Right hindlimb (tissue), 1 donor: ENCODE measurements at places on chromosomes 12 and 14.

DNA sequence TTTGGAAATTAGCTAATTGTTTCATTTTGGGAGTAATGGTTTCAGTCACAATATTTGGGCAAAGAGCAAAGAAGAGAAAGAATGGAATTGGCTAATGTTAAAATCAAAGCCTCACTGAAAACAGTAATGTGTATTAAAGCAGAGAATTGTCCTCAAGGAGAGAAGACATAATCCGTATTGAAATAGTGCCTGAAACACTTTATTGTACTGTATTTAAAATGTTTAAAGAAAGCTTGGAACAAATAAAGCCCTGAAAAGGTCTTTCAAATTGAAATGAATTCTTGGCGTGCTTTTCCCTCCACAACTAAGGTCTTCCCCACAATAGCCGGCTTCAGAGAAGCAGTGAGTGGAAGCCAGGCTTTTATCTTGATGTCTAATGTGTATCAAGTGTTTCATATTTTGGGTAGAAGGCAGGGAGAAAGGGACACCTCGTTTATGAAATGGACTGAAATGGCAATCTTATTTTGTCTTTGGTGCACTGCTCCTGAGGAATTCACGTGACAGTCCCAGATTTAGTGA is 212.9 kb upstream of the CRY1 start:
- DNase-seq = no peak

DNA sequence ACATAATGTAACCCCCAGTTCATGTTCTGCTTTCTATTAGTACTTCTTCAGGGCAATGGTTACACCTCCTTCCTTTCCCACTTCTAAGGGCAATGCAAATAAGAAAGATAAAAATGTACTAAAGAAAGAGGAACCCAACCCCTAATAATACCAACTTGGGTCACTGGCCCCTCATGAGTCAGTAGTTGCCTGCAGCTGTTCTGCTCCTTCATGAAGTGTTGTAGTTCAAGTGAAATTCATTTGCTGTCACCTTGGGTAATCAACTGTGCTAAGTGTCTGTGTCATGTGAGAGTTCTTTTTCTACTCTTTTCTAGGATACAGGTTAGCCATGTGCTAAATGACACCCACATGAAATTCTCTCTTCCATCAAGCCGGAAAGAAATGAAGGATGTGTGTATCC is 91.8 kb downstream of the PLXNC1 start:
- no peak for DNase-seq

DNA sequence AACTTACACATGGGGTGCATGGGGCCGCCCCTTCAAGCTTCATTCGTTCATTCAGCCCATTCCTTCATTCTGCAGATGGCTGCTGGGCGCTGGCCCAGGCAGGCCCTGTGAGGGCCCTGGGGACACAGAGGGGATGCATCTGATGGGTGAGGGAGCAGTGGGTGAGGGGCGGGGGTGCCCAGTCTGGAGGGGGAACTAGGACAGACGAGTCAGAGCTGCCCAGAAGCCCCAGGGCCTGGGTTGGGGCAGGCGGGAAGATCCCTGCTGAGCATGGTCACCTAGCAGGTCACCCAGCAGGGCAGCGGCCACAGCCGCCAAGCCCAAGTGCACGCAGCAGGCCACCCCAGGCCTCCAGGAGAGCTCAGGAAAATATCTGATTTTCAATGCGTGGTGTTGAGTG is 14.1 kb downstream of the TRMT61A start:
- peak; percentile 29 for DNase-seq

- DNase-seq = no peak
Observed at GRCh38 chr14:91067186-91067585, 6.7 kb upstream of the RPS6KA5 start.

DNA sequence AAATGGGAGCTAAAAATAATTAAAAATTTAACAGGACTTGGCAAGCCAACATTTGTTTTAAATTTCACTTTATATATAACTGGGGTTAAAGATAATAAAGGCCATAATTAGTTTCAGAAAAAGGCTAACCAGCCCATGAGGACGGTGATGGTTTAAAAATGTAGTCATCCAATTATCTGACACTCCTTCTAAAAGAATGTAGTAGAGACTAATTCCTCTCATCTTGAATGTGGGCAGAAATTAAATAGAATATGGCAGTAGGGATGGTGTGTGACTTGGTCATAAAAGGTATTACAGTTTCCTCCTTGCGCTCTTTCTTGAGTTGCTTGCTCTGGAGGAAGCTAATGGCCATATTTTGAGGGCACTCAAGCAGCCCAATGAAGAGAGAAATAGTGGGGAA is 49.1 kb upstream of the PTPRB start:
- no peak for DNase-seq

DNA sequence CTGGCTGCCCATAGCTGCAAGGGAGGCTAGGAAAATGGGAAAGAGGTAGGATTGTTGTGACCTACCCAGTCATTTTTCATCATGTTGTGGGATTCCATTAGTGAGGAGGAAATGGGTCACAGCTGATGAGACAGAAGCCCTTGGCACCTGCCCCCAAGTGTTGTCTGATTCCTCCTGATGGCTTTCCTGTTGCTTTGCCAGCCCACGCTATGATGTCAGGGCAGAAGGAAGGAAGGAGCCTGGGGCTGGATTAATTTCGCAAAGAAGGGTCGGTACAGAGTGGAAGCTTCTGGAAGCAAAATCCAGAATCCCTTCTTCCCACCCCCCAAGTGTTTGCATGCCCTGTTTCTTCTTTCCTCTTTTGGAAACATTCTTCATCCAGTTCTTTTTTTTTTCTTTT is 8.7 kb downstream of the OTUB2 start:
- DNase-seq = no peak

- no peak for DNase-seq
Observed at GRCh38 chr14:33762161-33762851, 188.6 kb downstream of the EGLN3 start.

DNA sequence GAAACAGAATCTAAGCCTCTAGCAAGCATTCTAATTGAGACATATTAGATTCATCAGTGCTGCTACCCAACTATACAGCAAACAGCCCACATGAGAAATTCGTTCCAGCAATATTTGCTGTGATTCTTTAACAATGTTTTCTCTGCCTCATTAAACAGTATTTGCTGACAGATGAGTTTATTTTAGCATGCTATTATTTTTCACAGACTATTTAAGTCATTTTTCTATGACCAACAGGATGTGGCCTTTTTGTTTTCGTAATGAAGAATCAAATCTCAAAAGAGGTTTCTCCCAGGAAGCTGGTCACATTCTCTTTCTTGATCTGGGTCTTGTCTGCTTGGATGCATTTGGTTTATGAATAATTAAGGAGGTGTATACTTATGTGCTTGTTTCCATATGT is 23.2 kb upstream of the SERPINA12 start:
- no peak for DNase-seq

- DNase-seq = no peak
Observed at GRCh38 chr14:63956326-63956725, 103.5 kb downstream of the SYNE2 start.

GRCh38 chr12:41514907-41515306 is 326.8 kb downstream of the PDZRN4 start:
- DNase-seq = no peak

DNA sequence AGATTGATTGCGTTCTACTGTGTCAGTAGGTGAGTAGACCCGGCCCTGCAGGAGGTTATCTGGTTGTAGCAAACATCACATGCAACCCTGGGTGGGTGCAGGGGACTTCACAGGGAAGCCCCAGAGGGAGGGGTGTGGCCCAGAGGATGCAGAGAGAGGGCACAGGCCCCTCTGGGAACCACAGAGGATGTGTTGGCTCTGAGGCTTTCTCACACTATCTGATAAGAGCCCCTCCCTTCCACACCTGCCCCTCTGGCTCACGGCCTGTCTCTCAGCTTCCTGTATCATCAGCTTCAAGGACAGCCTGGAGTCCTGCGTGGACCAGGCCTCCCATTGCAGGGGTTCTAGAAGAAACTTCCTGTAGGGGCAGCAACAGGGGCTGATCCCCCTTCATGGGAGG is 101.9 kb downstream of the RIN3 start:
- DNase-seq = no peak

DNA sequence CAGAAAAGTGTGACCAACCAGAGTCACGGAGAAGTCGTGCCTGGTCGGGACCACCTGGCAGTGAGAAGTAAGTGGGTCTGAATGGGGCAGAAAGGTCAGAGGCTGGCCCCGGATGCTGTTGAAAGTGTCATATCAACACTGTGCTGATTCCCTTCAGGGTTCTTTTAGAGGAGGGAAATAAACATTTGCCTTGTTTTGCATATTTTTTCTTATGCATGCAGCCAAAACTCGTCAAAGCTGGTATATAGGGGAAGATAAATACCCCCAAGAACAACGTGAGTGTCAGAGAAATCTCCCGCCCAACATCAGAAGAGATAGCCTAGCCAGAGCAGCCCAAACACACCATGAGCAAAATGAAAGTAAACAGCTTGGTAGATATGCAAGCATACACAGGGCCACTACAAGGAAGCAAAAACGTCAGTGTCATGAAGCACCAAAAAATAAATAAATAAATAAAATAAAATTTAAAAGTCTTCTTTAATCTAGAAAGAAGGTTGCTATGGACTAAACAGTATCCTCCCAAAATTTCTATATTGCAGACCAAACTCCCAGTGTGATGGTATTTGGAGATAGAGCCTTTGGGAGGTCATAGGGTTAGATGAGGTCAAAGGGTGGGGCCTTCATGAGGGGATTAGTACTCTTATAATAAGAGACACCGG is 22.1 kb downstream of the EIF5 start:
- DNase-seq = no peak
